ENCODE measurements at places on chromosomes 3 and 15.
A peak's percentile ranks its signal among the peaks of the same experiment; 100 is the strongest.

DNA sequence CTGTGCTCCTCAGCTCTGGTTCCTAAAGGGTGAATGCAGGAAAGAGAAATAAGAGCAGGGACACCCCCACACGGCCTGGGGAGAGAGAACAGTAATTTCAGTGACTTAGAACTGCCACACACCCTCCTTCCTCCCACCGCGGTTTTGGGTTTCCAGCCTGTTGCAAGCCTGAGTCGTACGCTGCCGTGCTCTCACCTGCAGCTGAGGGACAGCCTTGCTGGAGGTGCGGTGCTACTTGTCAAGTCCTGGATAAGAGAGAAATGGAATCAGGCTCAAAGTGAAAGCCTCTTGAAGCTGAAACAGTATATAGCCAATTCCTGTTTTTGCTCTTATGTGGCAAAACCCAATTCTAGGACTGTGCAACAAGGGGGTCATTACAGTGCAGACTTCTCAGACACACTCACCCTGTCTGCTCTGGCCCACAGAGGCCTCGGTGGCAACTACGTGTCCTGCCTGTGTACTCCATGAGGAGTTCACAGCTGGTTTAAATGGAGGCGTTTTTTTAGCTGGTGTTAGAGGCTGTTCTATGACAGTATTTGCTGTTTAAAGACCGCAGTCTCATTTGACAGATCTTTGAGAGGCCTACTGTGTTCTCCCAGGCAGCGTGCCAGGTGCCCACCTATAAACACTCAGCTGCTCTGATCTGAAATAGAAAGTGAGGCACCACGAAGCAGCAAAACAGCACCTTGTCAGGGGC, 42.9 kb downstream of the TBC1D2B start:
- peak; percentile 78 for DNase-seq

DNA sequence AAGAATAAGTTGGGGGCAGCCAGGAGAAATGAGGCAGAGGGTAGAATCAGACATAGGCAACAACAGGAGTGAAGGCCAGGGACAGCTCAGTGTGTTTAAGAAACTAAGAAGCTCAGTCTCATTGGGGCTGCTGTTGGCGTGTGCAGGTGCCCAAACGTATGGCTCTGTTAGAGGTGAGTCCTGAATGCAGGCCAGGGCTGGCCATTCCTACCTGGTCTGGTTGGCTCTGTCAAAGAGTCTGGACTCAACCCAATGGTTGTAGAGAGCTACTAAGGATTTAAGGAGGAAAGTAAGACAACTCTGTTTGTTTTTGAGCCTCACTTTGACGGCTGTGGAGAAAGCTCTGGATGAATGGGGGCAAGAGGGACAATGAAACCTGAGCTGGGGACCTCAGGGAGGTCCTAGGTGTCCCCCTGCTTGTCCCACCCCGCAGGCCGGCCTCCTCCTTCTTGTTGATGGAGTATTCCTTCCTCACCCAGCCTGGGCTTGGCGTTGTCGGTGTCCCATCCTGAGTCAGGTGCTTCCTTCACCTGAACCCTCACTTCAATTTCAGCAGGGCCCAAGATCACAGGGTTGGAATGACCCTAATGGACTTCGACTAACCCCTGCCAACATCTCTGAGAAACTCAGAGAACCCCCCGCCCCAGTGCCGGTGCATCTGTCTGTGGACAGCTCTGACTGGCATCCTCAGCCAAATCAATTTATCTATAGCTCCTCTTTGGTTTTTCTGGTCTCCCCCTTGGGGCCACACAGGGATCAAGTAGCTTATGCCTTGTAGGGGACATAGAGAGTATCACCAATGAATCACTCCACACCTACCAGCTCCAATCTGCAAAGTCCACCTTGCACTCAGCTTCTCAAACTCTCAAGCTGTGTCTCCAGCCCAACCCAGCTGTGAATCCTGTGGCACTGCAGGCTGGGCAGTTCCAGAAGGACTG, 8.3 kb downstream of the ITGA11 start:
- no peak for DNase-seq

- DNase-seq: no peak
Observed at GRCh38 chr3:18562364-18563154, 137.4 kb upstream of the SATB1 start.

DNA sequence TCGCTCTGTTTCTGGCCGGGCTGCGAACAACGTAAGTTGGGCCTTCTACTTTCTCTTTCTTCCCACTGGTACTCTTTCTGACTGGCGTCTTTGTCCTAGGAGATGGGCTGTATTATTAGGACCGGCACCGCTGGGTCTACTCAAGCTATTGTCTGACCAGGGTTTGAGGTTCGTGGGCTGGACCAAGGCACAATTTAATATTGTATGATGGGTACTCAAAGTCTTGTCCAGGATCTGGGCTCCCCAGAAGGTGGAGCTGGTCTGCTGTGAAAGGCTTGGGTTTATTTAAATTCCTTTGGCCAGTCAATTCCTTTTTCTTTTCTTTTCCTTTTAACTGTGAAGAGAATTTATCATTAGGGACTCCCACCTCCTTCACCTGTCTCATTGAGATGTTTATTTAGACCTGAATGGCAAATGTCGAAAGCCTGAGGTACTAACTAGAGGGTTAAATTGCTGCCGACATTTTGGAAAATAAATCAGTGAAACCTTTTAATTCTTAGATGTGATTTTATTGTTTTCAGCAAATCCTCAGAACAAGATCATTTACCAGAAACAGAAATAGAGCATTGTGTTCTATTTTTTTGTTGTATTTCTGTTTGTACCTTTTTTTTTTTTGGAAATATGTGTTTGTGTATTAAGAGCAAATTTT, 410 bp downstream of the LRRC49 start:
- no peak for DNase-seq

- DNase-seq: no peak
Observed at GRCh38 chr15:100940767-100941379, 21.7 kb downstream of the LRRK1 start.

DNA sequence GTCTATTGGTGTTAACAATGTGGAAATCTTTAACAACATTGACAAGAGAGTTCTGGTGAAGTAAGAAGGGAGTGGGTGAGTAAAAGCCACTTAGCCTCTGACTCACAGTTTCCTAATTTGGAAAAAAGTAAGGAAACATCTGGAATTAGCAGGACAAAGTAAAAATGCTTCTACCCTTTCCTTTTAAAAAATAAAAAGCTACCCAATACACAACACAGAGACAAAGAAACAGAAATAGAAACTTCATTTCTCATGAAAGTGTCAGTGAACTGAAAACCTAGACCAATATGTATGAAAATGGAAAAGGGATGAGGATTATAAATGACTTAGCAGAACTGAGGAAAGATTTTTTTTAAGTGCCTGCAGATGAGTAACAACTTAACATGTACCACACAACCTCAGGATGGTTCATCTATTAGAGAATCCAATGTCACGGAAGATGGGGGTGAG, 65.4 kb downstream of the SSR3 start:
- no peak for DNase-seq

DNA sequence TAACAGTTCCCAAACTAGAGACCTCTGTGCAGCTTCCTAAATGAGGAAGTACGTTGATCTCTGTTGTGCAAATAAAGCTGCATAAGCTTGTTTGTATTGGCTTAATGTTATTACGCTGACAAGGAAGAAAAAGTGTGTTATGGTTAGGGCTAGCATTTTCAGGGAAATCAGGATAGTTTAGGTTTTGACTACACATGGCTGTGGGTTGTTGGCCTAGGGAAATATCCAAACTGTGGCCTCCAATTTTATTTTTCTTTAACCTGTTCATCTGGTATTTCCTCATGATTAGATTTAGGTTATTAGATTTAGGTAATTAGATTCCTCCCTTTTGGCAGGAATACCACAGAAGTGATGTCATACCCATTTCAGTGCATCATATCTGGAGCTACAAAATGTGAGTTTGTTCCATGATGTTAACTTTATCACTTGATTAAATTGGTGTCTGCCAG, 8.7 kb upstream of the MCCC1 start:
- DNase-seq: no peak

DNA sequence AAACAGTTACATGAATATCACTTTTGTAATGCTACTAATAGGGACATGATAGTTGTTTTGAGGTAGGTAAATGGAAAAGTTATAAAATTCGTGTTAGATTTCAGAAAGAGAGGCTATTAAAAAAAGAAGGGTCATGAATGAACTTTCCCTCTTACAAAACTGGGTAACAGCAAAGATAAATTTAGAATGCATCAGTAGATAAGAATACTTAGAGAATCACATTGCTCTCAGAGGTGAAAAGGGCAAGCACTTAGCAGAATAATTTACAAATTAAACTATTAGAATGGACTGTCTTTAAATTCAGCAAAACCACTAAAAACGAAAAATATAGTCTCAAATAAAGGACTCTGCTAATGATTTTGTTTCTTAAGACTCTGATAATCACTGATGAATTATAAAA, 167.2 kb downstream of the PLD1 start:
- no peak for DNase-seq

GRCh38 chr3:191238321-191238817, 39.3 kb downstream of the OSTN start:
- no peak for DNase-seq

DNA sequence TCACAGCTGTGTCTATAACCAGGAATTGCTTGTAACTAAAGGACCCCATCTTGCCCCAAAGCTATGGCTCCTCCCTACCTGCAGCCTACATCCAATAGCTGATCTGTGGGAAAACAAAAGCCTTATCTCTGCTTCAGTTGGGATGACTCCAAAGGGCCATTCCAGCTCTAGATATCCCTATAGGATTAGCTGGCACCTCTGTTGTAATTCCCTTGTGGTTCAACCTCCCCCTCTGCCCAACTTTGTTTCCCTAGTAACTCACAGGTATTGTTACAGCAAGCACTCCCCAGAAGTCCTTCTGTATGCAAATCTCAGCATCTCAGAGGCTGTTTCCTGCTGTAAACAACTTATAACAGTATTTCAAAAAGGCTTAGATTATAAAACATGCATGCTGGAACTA, 478.6 kb downstream of the AGBL1 start:
- no peak for DNase-seq

DNA sequence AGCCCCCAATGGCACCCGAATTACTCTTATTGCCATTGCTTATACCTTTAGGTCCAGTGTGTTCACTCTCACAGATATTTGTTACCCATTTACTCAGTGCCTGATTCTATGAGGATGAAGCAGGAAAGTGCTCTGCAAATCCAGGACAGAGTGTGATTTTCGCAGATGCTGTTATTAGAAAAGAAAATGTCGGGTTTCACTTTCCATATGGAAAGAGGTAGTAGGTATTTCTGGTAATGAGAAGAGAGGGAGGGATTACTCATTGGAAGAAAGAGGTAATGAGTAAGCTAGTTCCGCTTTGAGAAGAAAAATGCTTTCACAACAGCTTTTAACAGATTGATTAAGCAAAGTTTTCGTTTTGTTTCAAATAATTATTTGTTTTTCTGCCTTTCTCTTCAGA, 336.3 kb upstream of the CFAP20DC start:
- no peak for DNase-seq

DNA sequence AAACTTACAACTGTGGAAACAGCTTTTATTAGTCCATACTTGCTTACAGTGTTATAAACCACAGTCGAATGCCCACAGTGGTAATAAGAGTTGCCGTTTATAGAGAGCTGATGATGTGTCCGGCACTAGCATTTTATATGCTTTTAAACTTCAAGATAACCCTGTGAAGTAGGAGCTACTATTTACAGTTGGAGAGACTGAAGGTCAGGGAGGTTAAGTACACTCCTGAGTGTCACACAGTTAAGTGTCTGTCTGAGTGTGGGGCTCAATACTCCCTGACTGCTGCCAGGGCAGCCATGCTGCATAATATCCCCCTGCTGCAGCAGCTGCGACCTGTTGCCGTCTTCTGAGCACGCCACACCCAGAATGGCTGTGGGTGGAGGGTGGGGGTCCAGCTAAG, 89.9 kb upstream of the TNFAIP8L3 start:
- DNase-seq: no peak

DNA sequence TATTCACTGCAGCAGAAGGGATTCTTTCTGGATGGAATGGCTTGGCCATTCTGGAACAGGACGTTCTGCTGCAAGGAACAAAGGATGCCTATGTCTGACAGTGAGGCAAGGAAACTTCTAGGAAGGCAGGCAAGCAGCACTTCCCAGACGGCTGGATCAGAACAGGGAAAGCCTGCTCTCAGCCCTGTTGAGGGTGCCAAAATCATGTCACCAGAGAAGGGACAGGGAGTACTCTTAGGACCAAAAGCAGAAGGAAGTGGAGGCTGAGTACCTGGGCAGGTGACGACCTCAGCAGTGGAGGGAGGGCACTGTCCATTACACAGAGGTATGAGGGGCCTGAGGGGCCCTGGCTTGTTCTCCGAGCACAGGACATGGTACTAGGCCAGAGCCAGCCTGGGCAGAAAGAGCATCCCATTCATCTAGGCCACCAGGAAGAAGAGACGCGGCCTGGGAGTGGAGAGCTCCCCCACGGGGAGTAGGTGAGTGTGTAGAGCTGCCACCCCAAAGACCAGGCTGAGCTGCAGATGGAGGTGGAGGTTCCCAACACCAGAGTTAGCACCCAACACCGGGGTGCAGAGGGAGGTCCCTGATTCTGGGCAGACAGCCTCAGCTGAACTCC, 9.6 kb downstream of the KLF15 start:
- DNase-seq: no peak

DNA sequence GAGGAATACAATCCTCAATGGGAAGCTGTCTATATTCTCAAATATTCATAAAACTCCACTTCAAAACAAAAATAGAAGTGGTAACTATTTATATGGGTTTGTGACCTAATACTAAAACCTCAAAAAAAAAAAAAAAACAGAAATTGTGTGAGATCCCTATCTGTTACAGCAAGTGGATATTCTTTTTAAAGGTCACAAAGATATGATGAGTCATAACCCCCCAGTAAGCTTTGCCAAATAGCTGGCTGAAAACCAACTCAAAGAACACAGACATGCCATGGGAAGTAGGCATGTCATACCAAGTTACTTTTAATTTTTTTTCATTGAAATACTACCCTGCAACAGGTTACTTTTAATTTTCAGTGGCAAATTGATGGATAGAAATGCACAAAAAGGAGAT, 62.5 kb downstream of the CBLB start:
- no peak for DNase-seq

DNA sequence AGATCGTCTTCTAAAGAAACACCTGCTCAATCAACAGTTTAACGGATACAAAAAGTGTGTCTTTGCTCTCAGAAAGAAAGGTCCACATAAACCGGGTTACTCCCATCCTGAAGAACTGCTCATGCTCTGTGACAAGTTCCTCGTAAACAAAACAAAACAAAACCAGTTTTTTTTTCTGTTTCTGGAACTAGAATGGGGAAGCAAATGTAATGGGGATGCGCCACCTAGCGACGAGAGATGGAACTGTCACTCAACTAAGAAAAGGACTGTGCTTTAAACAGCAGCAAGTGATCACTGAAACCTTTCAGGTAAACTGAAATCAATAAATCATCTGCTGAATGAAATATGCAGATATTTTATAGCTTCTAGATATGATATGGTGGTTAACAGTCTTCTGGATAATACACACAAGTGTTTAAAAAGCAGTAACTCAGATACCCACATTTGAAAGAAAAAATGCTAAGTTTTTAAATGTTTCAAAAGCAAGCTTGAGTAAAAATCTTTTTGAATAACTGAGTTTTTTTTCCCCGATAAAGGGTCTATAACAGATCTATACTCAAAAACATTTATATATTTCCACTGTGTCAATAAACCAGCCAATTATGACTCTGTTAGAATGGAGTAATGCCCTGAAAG, 10.9 kb downstream of the TM2D3 start:
- peak; percentile 70 for DNase-seq

GRCh38 chr15:34275721-34276120, 50.9 kb downstream of the EMC4 start:
- DNase-seq: no peak

- no peak for DNase-seq
Observed at GRCh38 chr3:177026505-177027277, 170.6 kb downstream of the TBL1XR1 start.

- no peak for DNase-seq
Observed at GRCh38 chr15:83318861-83319415, 34.5 kb upstream of the BNC1 start.
